CD4-positive, alpha-beta T cell treated with Interleukin-21 for 1 hour (primary cell): ENCODE measurements at places on chromosomes 13 and 19.

GRCh38 chr13:50712456-50712855 lies 131.0 kb downstream of the DLEU7 start:
- no peak for DNase-seq

GRCh38 chr19:4923276-4923747 lies 14.0 kb downstream of the UHRF1 start:
- no peak for DNase-seq

GRCh38 chr13:25171170-25171516 lies 945 bp downstream of the AMER2 start:
- DNase-seq, result no peak

DNA sequence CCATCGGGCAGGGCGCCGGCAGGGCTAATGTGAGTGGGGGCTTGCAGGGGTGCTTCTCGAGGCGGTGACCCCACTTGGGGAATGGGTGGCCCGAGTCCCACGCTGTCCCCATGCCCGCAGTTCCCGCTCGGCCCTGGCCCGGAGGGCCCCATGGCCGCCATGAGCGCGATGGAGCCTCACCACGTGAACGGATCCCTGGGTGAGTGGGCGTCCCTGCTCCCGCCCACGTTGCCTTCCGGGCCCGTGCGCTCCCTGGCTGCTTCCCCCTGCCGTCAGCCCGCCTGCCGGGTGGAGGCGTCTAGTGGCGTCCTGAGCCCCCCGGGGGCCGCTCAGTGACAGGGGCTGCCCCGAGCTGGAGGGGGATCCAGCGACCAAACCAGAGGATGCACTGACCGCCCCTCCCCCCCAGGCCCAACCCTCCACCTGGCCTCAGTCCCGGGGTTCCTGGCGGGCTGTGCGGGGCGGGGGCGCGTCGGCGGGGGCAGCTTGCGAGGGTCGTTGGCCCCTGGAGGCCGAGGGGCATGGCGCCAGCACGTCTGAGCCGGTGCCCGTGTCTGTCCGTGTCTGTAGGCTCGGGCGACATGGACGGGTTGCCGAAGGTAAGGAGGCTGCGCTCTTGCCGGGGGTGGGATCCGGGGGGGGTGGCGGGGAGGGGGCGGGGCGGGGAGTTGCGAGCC lies 4.8 kb downstream of the ISYNA1 start:
- DNase-seq, result peak; percentile 35

DNA sequence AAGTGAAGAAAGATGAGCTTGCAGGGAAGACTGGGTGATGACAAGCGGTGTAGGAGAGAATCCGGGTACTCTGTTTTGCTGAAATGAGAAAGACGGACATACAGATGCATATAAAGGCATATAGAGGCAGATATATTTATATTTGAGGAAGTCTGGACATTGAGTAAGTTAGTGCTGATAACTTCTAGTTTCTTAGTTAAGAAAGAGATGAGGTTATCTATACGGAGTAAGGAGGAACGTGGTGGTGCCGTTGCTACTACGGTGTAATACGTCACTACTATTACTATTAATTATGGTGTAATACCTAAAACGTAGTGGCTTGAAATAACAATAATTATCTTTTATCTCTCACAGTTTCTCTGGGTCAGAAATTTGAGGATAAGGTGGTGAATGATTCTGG lies 9.8 kb upstream of the CPB2 start:
- DNase-seq, result no peak

DNA sequence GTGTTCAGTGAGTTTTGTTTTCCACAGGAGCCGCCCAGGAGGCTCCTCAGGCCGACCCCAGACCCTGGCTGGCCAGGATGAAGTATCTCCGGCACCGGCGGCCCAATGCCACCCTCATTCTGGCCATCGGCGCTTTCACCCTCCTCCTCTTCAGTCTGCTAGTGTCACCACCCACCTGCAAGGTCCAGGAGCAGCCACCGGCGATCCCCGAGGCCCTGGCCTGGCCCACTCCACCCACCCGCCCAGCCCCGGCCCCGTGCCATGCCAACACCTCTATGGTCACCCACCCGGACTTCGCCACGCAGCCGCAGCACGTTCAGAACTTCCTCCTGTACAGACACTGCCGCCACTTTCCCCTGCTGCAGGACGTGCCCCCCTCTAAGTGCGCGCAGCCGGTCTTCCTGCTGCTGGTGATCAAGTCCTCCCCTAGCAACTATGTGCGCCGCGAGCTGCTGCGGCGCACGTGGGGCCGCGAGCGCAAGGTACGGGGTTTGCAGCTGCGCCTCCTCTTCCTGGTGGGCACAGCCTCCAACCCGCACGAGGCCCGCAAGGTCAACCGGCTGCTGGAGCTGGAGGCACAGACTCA lies 12.9 kb downstream of the B3GNT3 start:
- peak; percentile 17 for DNase-seq

- no peak for DNase-seq
These were observed 19.9 kb upstream of the DACH1 start for GRCh38 chr13:71886880-71887279.

GRCh38 chr13:40460116-40460515 lies 206.3 kb downstream of the FOXO1 start:
- DNase-seq, result no peak

GRCh38 chr19:49677901-49678674 lies 1.0 kb downstream of the PRMT1 start:
- DNase-seq, result peak; percentile 85

GRCh38 chr13:43307921-43308433 lies 284.6 kb downstream of the DNAJC15 start:
- DNase-seq, result no peak

DNA sequence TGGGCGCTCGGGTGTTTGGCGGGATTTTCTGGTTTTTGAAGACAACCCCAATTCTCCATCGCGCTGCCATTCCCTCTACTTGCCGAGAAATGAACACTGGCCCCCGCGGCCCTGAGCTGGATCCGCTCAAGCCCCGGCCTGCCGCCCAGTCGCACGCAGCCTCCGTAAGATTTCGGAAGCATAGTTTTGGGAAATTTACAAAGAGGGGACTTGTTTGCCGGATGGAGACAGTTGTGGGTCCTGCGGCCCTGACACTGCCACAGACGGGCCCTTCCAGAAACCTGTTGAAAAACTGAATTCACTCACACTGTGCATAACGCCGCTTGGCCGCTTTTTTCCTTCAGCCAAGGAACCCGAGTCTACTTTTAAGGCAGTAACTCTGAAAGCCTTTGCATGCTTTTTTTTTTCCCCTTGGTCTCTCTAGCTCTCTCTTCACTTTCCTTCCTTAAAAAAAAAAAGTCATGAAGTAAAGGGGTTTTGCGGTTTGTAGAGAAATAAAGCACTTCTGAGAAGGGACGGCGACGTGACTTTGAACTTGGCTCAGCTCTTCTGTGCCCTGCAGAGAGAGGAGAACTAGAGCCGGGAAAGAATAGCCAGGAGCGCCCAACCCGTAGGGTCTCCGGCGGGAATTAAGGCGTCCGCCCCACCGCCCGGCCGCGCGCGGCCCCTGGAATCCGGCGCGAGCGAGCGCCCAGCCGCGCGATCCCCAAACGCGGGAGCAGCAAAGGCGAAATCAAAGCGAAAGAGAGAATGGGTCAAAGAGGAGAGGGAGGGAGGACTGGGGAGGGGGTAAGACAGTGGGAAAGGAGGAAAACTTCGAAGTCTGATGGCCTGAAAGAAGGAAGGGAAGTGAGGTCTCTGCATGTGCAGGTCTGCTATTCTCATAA lies 3.4 kb upstream of the ZIC2 start:
- DNase-seq, result no peak

DNA sequence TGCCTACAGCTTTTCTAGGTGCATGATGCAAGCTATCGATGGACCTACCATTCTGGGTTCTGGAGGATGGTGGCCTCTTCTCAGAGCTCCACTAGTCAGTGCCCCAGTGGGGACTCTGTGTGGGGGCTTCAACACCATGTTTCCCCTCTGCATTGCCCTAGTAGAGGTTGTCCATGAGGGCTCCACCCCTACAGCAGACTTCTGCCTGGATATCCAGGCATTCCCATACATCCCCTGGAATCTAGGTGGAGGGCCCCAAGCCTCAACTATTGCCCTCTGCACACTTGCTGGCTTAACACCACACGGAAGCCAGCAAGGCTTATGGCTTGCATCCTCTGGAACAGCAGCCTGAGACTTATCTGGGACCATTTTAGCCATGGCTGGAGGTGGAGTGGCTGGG lies 1299.9 kb upstream of the MIR17HG start:
- DNase-seq, result no peak

DNA sequence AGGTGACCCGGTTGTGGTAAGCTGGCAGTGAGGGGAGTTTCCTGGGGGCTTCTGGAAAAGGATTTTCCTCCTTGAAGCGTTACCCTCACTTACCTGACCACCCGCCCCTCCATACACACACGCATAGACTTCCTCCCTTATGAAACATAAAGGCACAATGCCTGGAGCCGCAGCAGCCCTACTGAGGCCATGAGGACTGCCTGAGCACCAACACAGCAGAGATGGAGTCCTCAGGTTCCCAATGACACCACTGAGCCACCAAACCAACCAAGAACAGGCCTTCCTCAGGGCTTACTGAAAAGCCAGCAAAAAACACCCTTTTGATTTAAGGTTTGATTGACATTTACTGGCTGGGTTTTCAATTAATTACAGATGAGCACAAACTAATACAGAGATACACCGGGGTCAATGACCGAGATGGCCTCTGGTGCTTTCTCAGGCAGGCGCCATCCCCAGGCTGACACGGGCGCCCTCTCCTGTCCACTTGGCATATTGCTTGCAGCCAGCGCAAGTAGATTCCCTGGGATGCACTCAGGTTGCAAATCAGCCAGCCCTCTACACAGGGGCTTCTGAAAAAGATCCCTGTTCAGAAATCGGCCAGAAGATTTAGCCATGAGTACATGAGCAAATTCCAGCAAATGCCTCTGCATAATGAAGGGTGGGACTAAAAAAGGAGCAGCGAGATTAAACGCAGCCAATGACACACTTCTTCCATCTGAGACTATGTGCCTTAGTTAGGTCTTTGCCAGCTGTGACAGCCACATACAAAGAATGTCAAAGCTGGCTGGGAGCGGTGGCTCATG lies 14.8 kb downstream of the OPA3 start:
- DNase-seq, result peak; percentile 53

- DNase-seq, result no peak
These were observed 350.6 kb upstream of the ARGLU1 start for GRCh38 chr13:106918557-106918860.

DNA sequence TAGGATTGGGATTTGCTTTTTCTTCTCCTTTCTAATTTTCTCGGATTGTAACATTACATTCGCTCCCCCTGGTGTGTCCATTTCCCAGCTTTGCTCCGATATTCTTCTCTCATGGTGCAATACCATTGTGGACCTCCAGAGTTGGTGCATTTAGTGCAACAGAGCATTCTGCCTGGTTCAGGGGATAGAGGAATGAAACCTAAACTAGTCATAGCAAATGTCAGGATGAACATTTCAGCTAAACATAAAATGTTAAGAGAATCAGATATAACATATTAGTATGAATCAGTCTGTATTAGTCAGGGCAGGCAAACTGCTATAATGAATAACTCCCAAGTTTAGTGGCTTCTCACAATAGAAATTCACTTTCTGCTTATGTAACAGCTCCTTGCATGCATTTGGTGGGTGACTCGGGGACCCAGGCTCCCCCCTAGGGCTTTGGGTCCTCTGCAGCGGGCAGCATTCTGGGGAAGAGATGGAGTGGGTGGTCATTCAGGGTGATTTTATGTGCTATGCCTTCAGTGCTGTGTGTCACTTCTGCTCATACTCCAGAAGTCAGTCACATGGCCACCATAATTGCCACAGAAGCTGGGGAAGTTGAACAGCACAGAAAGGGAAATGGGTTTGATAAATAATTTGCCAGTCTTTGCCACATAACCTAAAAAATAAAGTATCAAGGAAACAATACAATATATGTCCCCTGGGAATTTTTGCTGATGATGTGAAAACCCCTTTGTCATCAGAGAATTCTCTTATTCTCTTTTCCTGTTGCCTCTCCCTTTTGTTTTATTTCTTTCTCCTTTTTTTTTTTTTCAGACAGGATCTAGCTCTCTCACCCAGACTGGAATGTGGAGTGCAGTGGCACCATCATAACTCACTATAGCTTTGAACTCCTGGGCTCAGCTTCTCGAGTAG lies 111.0 kb downstream of the HSPH1 start:
- no peak for DNase-seq

- DNase-seq, result peak; percentile 75
These were observed 11.5 kb upstream of the CNFN start for GRCh38 chr19:42401365-42402303.

- DNase-seq, result no peak
These were observed 103.5 kb downstream of the POSTN start for GRCh38 chr13:37495046-37495445.

- no peak for DNase-seq
These were observed 122.9 kb upstream of the RNF113B start for GRCh38 chr13:98299966-98300350.

DNA sequence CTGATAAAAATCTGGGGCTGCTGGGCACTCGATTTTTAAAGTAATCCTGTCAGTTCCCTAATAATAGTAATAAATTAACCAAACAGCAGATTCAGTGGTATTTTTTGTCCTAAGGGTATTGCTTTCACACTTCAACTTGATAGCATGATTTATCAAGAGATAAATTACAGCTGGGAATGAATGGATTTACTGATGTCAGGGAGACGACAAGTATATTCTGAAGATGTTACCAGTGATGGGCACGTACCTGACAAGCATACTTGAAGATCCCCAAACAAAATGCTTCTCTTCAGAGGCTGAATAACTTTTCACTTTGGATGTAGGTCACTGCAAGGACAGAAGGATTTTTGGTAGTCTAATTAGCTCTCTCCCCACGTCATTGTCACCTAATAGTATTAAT lies 82.0 kb downstream of the OLFM4 start:
- DNase-seq, result no peak

GRCh38 chr13:59885076-59885475 lies 278.7 kb downstream of the DIAPH3 start:
- no peak for DNase-seq

- no peak for DNase-seq
These were observed 355.8 kb downstream of the MYO16 start for GRCh38 chr13:108985166-108985565.

DNA sequence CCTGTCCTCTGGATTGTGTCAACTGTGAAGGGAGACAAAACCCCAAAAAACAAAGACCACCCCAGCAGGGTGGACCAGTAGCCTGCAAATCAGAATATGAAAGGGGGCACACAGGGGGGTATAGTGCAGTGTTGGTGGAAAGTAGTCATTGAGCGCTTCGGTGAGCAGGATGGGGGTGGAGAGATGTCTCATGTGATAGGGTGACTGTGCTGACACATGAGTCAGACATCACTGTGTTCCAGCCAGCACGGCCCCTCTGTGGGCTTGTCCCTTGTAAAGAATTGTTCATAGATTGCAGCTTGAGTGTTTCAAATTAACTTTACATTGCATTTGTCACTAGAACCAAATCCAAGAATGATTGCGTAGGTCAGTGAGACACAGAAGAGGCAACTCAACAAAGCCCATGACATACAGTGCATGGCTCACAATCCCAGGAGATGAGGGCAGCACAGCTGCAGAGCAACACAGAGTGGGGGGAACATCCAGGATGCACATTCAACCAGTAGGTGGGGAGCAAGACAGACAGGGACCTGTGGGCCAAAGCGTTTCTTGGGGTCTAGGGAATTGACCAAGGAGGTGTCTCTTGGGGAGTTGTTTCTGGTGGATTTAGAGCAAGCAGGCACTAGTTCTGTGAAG lies 7.5 kb downstream of the ZNF440 start:
- DNase-seq, result no peak

- DNase-seq, result no peak
These were observed 1.0 kb downstream of the GRIK5 start for GRCh38 chr19:42068756-42069571.
